Mammary epithelial cell (primary cell): ENCODE measurements at places on chromosomes 3 and 15. TPM values are rescaled to one million over a fixed set of nuclear protein-coding genes. Genes with fewer than 3 reads are reported as not detected.
A peak's percentile ranks its signal among the peaks of the same experiment; 100 is the strongest.

Gene KLHL40
- not detected for polyA plus RNA-seq

DNA sequence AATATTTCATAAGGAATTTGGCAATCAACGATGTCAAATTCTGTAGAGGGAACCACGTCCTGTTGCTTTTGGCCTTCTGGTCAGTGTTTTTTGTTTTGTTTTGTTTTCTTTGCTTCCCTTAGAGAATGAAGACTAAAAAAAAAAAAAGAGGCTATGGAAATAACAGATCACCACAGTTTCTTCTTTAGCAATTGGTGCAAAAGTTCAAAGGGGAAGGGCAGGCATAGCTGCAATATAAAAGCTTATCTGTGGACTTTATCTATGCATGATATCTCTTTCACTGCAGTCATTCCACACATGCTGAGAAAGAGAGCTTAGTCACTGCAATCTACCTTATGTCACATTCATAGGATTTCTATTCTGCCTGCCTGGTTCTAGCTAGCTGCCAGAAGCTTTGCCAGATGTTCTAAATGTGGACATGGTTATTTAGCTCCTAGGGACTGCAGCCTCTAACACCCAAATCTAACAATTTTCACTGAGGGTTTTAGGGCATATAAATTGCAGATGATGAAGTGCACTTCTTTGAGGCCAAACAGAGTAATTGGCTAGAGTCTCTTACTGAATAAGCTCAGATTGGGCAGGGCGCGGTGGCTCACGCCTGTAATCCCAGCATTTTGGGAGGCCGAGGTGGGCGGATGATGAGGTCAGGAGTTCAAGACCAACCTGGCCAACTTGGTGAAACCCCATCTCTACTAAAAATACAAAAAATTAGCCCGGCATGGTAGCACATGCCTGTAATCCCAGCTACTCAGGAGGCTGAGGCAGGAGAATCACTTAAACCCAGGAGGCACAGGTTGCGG, 637.2 kb downstream of the NTRK3 start:
- DNase-seq = peak; percentile 60

DNA sequence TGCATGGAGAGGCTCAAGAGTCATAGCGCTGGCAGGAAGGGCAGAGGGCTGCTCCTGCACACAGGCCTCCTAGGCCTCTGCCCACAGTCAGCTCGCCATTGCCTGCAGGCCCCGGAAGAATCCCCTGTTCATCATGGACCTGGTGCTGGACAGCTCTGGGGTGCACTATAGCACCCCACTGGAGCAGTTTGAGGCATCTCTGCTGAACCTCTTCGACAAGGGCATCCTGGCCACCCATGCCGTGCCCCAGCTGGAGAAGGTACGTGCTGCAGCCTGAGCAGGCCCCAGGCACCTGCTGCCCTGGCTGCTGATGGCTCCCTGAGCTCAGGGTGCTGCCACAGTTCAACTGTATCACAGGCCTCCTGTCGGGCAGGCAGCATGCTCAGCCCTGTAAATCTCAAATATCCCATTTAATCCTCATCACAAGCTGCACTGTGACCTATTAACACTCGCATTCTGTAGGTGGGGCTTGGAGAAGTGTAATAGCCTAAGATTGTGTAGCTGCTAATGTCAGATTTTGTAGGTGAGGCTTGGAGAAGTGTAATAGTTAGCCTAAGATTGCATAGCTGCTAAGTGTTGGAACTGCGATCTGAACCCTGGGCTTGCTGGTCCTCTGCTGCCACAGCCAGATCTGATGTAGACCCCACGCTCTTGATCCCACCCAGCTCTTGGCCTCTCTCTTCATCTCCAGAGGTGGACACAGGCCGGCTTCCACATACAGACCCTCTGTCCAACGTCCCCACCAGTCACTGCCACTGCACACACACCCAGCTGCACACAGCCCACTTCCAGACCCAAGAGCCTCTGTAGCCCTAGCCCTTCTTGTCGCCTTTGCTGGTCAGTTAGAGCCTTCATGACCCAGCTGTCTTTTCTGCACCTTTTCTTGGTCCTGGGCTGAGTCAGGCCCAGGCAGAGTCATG, 31.9 kb downstream of the DNAH1 start:
- DNase-seq = no peak

GRCh38 chr15:41039121-41039520, 77.0 kb downstream of the INO80 start:
- no peak for DNase-seq

DNA sequence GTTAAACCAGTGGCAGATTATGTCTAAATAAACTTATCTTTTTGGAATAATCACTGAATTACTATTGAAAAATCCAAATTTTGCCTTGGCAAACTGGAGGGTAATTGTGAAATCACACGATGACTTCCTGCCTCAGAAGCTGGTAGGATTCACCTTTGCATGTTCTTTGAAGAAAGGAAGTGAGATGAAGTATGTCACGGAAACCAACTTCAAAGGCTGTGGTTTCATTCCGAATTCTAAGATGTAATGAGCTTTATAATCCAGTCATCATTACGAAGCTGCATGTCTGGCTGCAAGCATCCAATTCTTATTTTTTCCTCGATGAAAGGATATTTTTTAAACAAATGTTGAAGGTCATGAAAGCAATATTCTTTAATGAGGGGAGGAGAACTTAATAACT, 15.0 kb upstream of the ZBED2 start:
- DNase-seq = peak; percentile 81

- DNase-seq = no peak
These were observed 25.9 kb downstream of the TMCC1 start for GRCh38 chr3:129867506-129868124.

DNA sequence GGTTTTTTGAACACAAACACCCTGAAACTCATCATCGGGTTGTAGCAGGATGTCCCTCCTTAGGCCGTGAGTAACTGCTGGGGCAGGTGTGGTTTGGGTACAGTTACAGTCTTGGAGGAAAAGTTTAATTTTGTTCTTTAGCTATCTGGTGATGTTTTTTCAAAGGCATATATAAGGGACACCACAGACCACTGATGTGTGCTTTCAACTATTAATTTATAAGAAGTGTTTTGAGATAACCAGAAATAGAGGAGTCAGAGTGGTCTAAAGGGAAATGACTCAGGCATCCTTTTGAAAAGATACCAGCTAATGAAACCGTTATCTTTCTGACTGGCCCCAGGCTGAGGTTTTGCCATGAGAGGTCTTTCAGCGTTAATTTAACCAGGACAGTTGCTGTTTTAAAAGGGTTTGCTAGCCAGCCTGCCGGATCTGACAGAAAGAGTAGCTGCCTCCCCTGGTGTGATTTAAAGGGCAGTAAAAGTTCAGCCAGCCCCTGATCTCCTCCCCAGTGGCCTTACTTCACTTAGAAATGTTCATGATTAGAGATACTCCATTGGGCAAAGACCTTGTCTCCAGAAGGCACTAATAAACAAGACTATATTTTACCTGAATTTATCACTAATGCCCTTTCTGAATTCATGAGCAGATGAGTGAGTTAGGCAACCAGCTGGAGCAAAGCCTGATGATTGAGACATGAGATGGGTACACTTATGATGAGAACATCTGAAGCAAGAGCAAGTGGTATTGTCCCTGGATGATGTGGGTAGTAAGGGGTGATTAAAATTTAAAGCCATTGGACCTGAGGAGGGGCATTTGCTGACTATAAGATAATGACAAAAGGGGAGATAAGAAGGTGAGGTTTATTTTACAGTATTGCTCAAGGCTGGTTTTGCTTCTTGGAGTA, 482.5 kb upstream of the TBL1XR1 start:
- DNase-seq = no peak
